ENCODE measurements at places on chromosomes 12 and 14.

GRCh38 chr12:14694145-14694714, 2.2 kb downstream of the GUCY2C start:
- DNase-seq = no peak

DNA sequence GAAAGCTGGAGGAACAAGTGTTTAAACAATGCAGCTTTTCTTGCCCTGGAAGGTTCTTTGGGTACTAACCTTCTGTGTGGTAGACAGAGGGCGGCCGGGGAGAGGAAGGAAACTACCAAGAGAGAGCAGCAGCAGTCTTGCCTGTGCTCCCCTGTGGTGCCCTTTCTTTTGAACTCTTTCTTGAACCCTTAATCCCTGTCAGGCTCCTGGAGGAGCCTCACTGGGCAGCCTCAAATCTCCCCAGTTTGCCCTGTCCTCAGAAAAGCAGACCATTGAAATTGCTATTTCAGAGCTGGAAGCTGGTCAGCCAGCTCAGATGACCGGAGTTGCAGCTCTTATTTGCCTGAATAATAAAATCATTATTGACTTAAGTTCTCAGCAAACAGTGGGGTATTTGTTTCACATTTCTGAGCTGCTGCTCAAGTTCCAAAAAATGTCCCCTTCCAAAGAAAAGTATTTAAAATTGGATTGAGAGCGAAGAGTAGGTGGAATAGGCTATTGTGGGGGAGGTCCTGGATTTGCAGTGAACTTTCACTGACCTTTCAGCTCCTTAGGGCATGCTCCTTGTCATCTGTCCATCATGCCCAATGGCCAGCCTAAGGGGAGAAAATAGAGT, 42.1 kb upstream of the RNASE3 start:
- no peak for DNase-seq

DNA sequence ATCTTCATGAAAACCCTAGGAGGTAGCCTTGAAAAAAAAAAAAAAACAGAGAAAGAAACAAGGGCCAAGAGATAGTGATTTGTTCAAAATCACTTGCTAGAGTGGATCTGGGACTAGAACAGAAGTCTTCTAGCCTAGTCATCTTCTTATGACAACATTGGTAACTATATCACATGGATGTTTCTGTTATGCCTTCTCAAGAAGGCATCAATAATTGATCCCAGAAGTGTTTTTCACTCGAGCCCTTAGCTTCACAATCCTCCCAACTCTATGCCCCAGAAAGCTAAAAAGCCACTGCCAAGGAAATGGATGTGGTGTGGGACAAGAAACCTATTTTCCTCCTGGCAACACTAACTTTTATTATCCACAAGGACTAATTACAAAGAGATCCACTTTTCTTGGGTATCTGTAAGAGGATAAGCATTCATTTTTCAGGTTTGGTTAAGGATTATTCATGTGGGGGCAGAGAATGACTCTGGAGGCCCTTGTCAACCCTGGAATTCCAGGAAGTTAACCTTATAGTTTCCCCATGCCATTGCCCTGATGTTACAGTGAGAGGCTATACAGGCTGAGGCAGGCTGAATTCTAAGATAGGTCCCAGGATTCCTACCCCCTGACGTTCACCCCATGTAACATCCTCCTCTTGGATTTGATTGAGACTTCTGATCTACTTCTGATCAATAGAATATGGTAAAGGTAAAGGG, 67.7 kb upstream of the CPM start:
- DNase-seq = no peak

- DNase-seq = no peak
Observed at GRCh38 chr14:54631016-54631415, 64.1 kb downstream of the SAMD4A start.

GRCh38 chr12:106136263-106136662, 2.5 kb downstream of the NUAK1 start:
- peak; percentile 79 for DNase-seq

GRCh38 chr12:94458877-94459727, 565 bp downstream of the CEP83 start:
- no peak for DNase-seq

All from PC-9 (cell line).